Stimulated activated CD4-positive, alpha-beta T cell treated with anti-CD3 and anti-CD28 coated beads, Interleukin-12 subunit alpha, Interleukin-12 subunit beta, amount 100 ng/mL, for 4 hours (primary cell): ENCODE measurements at places on chromosomes 6 and 20.

DNA sequence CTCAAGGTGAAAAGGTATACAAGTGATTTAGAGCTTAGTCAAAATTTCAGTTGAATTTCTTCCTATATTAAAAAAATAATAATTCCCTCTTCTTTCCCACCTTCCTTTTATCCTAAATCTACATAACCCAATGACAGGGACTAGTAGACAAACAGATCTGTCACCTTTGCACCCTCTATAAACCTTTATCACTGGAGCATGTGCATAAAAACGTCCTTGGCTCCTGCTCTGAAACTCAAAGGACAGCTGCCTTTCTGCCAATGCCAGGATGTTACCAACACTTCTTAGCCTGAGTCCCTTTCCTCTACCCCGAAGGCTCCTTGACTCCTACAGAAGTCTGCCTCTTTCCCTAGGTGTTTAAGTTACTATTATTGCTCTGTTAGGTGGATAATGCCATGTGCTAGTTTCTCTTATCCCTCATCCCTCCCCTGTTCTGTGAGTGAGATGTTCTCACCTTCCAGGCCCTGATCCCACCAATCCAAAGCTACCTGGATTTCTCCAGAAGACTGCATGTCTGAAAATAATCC, 4.3 kb downstream of the CLVS2 start:
- no peak for DNase-seq

- DNase-seq, result no peak
Measured at GRCh38 chr6:125983246-125983945, 2.9 kb upstream of the TRMT11 start.

DNA sequence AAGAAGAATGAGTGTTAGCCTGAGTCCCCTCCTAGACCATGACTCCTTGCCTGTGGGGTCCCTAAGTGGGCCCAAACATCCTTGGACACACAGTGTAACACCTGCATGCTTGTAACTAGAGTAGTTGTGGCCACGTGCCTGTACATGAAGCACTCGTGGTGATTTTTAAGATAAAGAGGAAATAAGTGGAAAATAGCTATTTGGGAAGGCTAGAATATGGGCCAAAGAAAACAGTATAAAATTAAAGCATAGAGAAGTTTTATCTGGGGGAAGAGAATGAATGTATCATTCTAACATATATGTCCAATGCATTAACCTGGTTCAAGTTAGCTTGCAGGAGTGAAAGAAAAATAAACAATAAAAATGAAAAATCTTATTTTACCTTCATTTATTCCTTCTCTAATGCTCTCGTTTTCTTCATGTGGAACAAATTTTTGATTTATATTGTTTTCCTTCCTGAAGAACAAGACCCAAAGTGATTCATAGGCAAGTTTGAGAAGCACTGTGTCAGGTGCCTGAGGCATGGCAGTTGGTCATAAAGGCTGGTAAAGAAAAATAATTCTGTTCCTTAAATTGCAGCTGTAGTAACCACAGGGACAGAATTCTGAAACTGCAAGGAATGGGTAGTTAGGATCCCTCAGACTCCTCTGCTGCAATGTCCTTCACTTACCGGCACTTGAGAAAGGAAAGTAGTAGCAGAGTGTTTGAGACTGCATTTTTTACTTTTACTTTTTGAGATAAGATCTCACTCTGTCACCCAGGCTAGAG, 8.5 kb upstream of the CST3 start:
- no peak for DNase-seq

- no peak for DNase-seq
Measured at GRCh38 chr6:118197539-118197938, 290.5 kb downstream of the SLC35F1 start.

GRCh38 chr6:144008120-144008811, at the start of gene PLAGL1:
TSS of gene PLAGL1 (minus strand) at chr6:144008259. CDS start at chr6:143948136, 60,123 bp downstream.
- DNase-seq, result peak; percentile 23

- DNase-seq, result peak; percentile 49
Measured at GRCh38 chr20:62805155-62805710, 598 bp downstream of the OGFR start.

DNA sequence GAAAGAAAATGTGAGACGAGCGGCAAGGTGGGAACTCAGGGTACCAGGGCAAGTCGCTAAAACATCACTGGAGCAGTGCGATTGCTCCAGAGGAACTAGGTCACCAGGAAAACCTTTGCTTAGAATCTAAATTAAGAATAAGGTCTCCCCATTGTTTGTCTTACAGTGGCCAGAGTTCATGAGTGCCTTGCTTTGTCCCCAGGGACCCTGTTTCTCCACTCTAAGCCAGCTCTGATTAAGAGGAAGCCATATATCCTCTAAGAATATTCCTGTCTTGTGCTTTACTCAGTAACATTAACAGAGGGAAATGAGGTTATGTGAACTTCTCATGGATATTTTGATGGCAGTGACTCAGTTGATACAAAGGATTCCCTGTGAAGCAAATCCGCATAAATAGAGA, 305.8 kb downstream of the CD83 start:
- DNase-seq, result no peak

GRCh38 chr6:36290668-36291620, 21.1 kb downstream of the PNPLA1 start:
- DNase-seq, result no peak

- DNase-seq, result no peak
Measured at GRCh38 chr6:139743664-139744437, 369.4 kb upstream of the CITED2 start.

- no peak for DNase-seq
Measured at GRCh38 chr20:37270576-37271420, 9.2 kb upstream of the GHRH start.

- DNase-seq, result no peak
Measured at GRCh38 chr20:39874049-39874893, 814.8 kb downstream of the MAFB start.

DNA sequence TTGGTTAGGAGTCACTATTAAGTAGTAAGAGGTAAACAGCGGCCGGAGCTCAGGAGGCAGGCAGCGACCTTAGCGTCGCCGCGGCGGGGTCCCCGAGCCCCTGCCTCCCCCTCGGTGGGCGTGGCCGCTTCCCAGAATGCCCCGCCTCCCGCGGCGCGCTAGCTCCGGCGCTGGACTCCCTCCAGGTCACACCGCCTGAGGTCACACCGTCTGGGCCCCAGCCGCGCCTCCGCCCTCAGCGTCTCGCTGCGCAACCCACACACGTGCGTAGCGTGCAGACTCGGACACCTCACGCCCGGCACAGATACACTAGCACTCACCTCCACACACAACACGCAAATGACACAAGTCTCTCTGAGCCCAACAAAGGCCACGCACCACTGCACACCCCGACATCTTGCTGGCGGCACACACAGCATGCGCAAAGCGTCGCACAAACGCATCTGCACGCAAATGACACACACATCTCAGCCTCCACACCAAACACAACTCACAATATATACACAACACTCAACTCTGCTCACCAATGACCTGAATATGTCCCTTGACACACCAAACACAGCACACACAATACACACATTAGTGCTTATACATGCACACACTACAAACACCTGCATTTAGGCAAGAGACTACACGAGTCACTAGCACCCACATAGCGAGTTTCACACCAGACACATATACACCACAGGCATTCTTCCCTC, 17.6 kb upstream of the CDKN1A start:
- DNase-seq, result no peak

DNA sequence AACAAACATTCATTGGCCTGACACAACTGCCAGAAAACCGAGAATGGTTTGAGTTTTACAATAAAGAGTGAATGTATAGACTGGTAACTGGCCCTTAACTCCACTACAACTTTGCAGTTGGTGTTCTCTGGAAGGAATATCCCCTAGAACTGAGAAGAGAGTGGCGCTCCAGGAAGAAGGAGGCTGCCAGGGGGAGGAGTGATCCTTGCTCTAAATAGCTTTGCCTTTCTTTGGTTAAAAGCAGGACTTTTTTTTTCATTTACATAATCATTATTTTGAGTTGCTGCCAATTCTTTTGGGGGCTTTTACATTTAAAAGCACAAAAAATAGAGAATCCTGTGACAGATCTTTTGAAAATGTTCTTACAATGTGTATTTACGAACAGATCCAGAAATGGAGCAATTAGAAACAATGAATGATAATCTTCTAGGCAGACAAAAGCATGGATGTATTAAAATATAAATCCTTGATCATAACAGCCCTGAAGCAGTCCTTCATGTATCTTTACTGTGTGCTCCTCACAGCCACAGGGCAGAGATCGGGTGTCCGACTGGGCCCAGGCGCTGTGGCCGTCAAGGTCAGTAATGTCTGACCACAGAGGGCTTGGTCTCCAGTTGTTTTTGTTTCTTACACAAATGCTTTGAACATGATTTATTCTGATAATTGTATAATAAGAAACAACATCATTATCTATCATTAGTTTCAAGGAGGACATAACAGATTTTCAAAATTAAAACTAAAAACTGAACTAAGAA, 612.2 kb downstream of the HDGFL1 start:
- no peak for DNase-seq

DNA sequence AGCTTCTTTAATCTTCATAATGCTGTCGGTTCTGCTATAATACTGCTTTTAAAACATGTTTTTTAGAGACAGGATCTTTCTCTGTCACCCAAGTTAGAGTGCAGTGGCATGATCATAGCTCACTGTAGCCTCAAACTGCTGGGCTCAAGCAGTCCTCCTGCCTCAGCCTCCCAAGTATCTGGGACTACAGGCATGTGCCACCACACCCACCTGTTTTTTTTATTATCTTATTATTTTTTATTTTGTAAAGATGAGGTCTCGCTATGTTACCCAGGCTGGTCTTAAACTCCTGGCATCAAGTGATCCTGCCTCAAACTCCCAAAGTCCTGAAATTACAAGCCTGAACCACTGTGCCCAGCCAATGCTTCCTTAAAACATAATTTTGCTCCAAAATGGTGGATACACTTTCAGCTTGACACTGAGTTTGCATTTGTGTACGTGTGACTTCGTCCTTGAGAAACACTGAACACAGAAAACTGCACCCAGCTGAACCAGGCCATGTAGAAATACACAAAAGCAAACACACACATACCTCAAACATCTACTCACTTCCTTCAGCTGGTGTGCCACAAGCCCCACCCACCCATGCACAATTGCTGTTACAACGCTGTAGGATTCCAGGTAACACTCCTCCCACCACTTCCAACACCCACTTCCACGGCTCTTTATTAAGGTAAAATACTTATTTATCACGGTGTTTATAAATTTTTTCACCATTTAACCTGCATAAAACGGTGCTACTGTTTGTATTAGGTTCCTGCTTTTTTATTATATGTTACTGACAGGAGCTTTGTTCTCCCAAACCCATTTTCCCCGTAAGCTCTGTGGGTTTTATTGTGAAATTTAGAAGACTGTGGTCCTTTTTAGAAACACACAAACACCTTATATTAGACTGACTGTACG, 109.1 kb downstream of the TSHZ2 start:
- peak; percentile 22 for DNase-seq

- peak; percentile 36 for DNase-seq
Measured at GRCh38 chr6:144284783-144285547, at the start of gene UTRN. TSS of gene UTRN (plus strand) at chr6:144285335. CDS start at chr6:144291829, 6,494 bp downstream.

GRCh38 chr6:35581633-35582032, 68.9 kb upstream of the TULP1 start:
- no peak for DNase-seq

GRCh38 chr20:43579861-43580793, 10.6 kb upstream of the IFT52 start:
- no peak for DNase-seq

GRCh38 chr6:131838051-131838450, 30.2 kb downstream of the ENPP1 start:
- DNase-seq, result no peak

DNA sequence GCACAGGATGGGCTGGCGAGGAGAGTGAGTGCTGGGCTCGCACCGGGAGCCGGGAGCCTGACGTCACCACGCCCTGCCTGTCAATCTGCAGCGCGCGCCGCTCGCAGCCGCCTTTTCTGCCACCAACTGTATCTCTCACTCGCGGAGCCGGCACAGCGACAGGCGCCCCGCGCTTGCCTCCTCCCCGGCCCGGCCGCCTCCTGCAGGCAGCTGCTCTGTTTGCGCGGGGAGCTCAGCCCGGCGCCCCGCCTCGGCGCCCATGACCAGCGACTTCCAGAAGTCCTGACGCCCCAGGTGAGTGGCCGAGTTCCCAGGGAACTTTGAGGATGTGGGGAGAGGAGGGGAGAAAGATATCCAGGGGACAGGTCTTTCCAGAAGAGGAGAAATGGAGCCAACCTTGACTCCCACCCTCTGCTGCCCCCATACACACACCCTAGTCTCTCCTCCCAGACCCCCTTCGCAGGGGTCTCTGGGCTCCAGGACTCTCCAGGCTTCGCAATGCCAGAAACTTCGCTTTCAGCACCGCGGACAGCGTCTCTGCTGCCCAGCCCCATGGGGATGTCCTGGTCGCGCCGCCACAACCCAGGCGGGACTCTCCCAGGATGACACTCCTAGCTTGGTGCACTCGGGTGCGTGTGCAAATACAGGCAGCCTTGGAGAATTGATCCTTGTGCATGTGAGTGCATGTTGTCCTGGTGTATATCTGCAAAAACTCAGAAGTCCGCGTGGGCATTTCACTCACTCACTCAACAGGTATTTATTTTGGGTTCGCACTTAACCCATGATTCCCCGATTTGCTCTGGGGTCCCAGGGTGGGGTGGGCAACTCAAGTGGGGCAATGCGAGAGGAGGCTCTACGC, at the start of gene GPR6:
Gene GPR6 (plus strand): TSS at position 138 of the 859 bp plus-strand sequence. CDS start 802 bp downstream, outside the sequence.
- DNase-seq, result peak; percentile 35

GRCh38 chr6:116714296-116714695, 33.3 kb downstream of the KPNA5 start:
- DNase-seq, result no peak

DNA sequence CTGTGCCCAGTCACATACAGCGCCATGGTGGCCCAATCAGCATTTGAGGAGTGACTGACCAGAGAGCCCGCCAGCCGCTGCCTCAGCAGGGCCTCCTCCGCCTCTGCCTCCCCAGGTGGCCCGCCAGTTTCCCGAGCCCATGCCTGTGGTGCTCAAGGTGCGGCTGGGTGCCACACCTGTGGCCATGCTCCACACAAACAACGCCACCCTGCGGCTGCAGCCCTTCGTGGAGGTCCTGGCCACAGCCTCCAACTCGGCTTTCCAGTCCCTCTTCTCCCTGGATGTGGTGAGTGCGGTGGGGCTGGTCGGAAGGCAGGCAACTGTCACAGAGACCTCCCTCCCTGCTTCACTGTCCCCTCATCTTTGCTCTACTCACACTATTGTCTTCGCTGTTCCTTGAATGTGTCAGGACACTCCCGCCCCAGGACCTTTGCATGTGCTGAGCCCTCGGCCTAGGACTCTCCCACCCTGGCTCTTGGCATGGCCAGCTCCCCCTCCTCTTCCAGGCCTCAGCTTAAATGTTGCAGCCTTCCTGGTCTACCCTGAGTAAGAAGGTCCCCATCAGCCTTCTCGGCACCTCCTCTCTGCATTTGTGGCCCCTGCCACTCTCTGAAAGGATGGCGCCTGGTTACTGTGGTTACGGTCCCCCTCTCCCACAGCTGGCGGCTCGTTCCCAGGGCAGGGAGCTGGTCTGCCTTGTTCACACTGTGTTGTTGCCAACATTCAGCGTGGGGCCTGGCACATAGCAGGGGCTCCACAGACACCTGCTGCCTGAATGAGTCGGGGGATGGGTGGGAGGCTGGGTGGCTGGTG, 11.8 kb upstream of the BPIFB6 start:
- DNase-seq, result no peak

- no peak for DNase-seq
Measured at GRCh38 chr20:58287638-58288037, 21.9 kb upstream of the RAB22A start.
